NCI-H1092 treated with DMSO at 0.1 percent for 48 hours (cell line): ENCODE measurements at places on chromosomes 12 and 14.

DNA sequence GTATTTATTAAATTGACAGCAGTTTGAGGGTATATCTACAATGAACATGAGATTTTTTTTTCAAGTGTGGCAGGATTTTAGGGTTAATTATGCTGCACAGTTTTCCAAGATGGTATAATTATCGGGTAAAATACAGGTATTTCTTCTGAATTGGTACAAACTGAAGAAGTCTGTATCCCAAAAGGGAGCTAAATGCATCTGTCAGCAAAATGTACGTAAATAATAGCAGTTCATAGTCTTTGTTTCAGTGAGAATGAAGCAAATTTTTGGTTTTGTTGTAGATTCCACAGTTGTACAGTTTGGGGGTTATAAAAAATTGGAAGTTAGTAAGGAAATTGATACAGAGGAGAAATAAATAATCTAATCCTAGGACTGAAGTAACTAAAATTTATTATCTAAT lies 63.3 kb downstream of the RAD52 start:
- no peak for DNase-seq

GRCh38 chr12:116672842-116673516 lies 64.9 kb downstream of the SPRING1 start:
- DNase-seq: no peak

DNA sequence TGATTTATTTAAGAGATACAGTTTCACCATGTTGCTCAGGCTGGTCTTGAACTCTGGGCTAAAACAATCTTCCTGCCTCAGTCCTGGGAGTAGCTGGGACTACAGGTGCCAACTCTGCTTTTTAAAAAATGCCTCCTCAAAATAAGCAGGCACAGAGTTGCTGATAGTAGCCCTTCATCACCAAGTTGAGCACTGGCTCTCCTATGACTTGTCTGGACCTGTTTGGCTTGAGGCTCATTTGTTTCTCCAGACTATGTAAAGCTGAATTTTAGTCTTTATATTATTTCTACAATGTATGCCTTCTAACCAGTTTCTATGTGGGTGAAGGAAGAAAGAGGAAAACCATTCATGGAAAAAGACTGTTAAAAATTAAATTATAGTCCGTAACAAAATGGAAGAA lies 39.5 kb upstream of the RAD51AP1 start:
- DNase-seq: no peak

DNA sequence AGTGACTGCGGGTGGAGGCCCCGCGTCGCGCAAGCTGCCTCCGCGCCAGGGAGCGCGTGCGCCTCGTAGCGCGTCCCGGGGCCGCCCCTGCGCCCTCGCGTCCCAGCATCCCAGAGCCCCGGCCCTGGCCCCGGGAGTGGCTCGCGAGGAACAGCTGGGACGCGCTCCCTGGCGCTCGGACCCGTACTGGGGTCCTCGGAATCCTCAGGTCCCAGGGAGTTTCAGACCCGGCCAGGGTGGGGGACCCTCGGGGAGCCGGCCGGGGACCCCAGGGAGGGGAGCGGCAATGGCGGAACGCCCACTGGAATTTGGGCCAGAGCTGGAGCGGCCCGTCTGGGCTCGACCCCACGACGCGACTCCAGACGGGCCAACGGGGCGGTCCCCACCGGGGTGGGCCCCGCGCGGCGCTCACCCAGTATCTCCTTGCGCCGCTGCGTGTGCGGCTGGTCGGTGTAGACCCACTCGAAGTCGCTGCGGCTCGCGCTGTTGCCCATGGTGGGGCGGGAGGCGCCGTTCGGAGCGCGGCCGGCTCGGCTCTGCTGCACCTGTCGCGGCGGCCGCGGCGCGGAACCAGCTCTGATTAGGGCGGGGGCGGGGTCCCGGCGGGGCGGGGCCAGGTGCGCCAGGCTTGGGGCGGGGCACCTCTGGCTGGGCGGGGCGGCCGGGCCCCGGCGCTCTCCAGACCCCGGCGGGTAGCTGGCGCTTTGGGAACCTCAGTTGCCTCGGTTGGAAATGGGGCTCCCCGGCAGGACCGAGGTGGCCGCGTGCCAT lies at the start of gene DEGS2:
DEGS2 (minus strand) TSS at position 552 of the 771 bp plus-strand sequence; CDS start at position 494, 58 bp downstream.
- peak; percentile 15 for DNase-seq

GRCh38 chr12:4273652-4274395 lies at the start of gene CCND2:
Gene CCND2, plus strand, starts transcription at chr12:4273762. Its CDS starts 279 bp downstream, at chr12:4274041.
- DNase-seq: peak; percentile 10

DNA sequence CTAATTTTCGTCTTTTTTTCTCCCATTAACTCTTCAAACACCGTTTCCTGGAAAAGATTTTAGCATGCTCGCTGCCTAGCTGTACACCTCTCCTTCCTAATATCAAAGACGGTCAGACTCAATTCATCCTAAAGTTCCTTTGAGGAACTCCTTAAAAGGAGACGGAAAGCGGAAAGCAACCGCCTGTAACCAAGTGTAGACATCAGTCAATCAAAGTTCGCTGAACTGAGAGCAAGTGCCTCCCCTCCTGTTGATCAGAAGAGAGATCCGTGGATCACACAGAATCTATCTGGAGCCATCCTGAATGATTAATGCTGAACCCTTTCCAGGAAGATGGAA lies 412 bp upstream of the TEP1 start:
- DNase-seq: no peak

- no peak for DNase-seq
These were observed 110.0 kb upstream of the RESF1 start for GRCh38 chr12:31849090-31849687.

DNA sequence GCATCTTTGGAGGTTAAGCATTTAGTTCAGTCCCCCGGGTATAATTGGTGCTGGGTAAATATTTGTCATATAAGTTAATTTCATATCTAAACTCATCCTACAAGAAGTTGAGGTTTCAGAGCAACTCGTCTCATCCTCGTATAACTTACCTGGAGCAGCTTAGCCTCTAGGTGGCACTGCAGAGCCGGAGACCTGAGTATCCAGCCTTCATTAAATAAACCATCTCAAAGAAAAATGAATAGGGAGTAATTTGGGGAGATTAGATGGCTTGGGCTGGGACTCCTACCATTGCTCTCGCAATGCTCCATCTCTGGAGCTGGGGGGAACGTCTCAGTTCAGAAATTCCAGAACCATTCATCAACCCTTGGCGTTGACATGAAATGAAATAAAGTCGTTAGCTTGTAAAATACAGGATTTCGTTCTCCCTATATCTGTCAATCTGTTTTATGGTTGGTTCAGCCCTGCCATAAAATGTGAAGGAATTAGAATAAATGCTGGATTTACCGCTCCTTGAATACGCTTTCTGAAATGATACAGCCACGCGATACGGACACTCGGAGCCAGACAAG lies 122.9 kb upstream of the TMEM132D start:
- peak; percentile 8 for DNase-seq

- no peak for DNase-seq
These were observed 12.7 kb downstream of the TSPAN11 start for GRCh38 chr12:30939234-30939633.

GRCh38 chr12:2764398-2764797 lies 30.4 kb upstream of the FKBP4 start:
- DNase-seq: no peak
